ENCODE measurements at places on chromosomes 7 and 10. TPM values are rescaled to one million over a fixed set of nuclear protein-coding genes. Genes with fewer than 3 reads are reported as not detected.

DNA sequence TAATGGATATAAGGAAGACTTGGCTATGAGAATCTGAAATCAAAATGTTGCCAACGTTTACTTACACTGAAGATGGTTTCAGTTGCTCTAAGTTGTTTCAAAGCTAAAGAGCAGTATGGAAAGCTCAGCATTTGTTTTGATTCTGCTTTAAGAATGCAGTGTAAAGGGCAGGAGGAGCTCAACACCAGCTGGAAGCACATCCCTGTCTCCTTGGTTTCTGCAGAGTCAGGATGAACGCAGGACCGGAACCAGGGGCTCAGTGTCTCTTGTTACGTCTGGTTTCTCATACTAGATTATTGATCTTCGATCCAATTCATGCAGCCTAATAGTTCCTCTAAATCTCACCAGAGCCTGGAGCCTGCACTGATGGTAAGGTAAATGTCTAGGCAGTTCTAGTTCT is 24.1 kb downstream of the ZRANB1 start:
- DNase-seq: peak; percentile 56

GRCh38 chr7:53811555-53812079 is 730.6 kb upstream of the VSTM2A start:
- no peak for DNase-seq

GRCh38 chr10:45008524-45009161 is 7.9 kb downstream of the ZNF22 start:
- peak; percentile 96 for DNase-seq

DNA sequence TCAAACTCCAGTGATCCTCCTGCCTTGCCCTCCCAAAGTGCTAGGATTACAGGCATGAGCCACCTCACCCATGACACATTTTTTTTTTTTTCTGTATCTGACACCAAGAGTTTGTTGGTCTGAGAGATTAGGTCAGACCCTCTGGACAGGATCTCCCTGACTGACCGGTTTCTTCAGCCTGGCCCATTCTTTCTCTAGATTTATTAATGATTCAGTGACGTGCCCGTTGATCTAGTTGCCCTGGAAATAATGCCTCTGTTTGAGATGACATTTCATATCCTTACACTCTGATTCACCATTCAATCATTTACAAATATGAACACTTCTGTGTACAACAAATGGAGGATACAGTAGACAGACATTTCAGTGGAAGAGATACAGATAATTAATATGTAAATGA is 1.4 kb upstream of the ZNF212 start:
- no peak for DNase-seq

DNA sequence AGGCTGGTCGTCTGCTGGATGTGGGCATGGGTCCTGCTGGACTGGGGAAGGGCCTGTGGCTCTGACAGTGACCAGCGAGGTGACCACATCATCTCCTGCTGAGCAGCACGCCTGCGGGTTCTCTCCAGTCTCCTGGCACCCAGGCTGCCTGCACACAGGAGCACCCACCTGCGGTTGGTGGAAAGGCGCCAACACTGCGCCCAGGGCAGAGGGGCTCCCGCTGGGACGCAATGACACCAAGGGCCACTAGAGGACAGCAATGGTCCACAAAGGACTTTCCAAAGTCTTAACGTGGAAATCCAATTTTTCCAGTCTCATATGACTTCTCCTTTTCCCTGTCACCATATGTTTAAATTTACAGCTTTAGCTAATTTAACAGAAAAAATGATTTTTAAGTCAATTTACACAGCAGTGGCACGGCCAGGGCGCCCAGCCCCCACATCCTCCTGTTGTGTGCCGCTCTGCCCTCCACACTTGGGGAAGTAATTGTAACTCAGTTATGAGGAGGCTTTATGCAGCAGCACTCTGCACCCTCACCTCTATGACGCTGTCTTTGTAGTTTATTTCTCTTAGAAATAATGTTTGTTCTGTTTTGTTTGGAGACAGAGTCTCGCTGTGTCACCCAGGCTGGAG is 38.1 kb downstream of the CFAP46 start:
- peak; percentile 26 for DNase-seq

GRCh38 chr10:7457478-7458316 is 46.9 kb upstream of the SFMBT2 start:
- DNase-seq: no peak

GRCh38 chr7:111173990-111174389 is 83.1 kb downstream of the LRRN3 start:
- no peak for DNase-seq

DNA sequence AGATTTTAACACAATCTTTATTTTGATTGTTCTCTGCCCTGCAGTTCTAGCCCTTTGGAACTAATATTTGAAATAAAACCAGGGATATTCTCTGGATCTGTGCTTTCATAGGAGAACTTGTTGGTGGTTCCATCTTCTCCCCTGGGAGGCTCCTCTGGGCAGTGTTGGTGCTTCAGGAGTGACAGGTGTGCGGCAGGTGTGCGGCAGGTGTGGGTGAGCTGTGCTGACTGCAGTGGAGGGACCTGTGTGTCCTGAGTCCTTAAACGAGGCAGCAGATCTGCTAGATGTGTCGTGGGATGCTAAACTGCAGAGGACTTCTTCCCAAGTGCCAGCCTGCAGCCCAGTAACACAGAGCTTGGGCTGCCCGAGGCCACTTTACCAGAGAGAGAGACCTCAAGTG is 98.4 kb downstream of the LYZL1 start:
- DNase-seq: no peak

DNA sequence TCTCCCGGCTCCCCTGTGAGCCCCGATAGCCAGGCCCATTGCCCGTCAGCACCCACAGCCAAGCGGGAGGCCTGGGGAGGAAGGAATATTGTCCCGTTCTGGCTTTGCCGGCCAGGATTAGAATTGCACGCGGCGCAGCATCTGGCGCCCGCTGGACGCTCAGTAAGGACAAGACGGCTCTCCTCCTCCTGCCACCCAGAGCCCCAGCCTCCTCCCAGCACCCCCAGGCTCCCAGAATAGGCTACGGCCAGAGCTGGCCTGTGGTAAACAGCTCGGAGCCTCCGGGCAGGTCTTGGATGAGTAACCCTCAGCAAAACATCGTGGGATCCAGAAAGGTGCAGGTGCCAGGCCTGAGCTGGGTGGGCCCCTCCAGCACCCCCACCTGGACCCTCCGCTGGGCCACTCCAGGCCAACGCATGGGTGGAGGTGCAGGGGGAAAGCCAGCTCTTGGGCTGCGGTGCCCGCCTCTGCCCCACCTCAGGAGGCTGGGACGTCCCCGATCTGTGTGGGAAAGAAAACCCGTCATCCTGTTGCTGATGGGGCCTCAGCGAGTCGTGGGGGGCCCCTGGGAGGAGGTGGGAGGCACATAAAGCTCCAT is 5.8 kb upstream of the FAM20C start:
- no peak for DNase-seq

- no peak for DNase-seq
Observed at GRCh38 chr10:110436554-110437350, 61.0 kb upstream of the DUSP5 start.

DNA sequence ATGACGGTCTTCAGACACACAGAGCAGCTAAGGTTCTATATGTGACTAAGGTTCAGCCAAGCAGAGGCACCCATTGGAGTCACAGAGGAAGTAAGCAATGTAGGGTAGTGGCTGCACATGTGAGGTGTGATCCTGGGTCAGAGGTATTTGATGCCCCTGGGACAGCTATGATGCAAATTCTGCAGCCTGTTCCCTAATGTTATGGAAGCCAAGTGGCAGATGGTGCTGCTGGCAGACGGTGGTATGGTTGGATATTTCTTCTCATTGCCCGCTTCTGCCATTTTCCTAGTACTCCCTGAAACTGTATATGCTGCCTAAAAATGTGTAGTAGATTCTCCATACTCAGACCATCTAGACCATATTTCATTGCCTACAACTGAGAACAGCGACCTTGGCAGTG is 7.2 kb downstream of the TAS2R16 start:
- DNase-seq: no peak

DNA sequence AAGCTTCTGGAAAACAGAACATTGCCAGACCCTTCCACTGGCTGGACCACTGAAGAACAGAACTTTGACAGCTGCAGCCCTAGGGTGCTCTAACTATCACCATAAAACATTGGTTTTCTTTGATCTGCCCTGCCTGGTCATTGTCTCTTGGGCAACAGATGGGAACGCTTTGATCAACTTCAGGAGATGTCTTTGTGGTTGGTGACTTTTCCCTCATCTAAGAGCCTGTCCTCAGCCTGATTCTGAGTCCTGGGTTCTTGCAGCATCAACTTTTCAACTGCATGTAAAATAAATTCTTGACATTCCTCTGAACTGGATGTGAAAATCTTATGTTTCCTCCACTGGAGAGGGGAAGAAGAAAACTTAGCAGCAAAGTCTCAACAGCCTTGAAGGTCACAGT is 53.1 kb upstream of the ZNRF2 start:
- DNase-seq: no peak

- DNase-seq: no peak
Observed at GRCh38 chr10:4107285-4107851, 322.4 kb upstream of the KLF6 start.

DNA sequence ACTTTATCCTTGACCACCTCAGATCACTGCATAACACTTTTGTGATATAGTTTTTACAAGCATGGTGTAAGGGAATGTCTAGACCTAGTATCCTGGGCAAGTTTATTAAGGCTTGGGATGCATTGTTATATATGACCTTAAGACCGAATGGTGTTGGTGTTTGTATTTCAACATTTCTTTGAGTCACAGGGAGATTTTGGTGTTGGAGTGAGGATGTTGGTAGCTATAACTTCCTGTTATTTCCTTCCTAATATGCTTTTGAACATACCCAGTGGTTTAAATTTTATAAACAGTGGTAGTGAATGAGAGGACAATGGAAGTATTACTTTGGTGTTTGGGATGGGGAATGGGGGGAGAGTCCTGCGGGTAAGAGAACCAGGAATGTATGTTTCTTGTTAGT is 2.6 kb downstream of the EXOC4 start:
- DNase-seq: no peak

DNA sequence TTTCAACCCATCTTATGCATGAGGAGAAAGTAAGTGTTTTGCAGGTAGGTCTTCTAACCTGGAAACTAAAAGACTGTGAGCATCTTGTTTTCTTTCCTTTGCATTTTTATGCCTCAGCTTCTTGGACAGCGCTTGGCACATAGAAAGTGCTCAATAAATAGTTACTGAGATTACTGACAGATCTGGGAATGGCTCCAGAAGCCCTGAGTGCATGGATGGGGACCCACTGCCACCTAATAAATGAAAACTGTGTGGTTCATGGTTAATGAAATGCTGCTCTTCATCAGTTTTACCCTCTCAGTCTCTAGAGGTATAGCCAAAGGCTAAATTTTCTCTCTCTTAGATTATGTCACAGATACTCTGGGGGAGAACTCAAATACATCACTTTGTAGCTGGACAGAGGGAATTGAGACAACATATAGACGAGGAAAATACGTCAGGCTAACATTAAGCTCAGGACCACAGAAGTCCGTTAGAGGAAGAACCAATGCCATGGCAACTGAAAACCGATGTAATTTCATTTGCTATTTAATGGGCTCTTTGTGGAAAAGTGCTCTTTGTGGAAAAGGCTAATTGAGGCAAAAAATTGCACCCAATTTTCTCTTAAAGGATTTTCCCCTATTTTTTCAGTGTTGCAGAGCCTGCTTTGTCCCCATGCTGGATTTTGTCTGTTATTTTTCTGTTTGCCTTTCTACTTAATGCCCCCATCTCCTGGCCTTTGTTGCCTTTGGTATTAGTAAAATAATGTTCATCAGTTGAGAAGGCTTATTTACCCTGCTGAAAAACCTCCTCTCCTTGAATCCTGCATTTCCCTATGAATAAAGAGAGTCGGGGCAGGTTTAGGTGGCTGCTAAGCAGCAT is 17.8 kb downstream of the ASB4 start:
- no peak for DNase-seq

GRCh38 chr7:122850528-122850927 is 35.7 kb downstream of the CADPS2 start:
- no peak for DNase-seq

DNA sequence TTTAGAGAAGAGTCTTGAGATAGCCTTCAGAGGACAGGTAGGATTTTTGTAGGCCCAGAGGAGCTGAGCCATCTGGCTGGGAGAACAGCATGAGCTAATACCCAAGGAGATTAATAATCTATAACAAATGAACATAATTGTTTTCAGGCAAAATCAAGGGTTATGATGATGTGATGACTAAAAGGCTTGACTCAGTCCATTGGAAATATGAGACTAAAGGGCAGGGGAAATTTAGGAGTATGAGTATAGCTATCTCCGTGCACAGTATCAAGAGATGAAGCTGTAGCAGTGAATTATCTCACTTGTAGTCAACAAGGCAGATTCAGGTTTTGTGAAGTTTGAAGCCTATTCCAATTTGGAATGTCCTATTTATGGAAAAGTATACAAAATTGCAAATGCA is 40.1 kb downstream of the CSTF2T start:
- no peak for DNase-seq

DNA sequence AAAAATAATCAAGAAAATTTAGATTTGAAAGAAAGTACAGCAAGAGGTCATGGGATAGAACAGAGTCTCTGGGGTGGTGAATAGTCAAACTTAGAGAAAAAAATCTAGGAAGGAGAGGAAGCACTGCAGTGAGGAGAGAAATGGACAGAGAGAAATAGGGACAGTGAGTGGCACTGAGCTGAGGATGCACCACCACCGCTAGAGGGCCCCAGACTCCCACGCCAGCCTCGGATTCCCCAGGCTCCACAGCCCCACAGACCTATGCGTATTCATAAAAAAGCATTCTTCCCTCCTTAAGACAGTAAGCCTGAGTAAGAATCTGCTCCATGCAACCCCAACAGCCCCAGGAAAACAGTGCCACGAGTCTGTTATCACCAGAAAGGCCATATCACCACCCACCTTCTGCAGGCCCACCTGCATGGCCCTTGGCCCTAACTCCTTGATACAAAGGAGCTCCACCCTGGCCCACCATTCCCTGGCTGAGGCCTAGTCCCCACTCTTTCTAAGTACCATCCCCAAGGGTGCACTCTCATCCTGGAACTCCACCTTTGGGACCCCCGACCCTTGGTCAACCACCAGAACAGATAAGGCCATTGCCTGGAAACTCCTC is 91.0 kb downstream of the ALOX5 start:
- DNase-seq: peak; percentile 84

Gene HTR5A
- not detected for total RNA-seq

Gene SEMA4G
- total RNA-seq: 3.0 TPM

Gene WNT2
- total RNA-seq: 59.2 TPM

Gene CYP3A7
- total RNA-seq: 0.64 TPM

Gene SYT15B
- total RNA-seq: 39.0 TPM

Gene TSPAN33
- total RNA-seq: 7.3 TPM

Gene NPC1L1
- 0.48 TPM for total RNA-seq

Gene ANKRD16
- total RNA-seq: 7.7 TPM

Gene UNC5B
- total RNA-seq: 23.8 TPM

Gene SPDYE16
- total RNA-seq: not detected

Gene OPN4
- total RNA-seq: not detected

Gene YKT6
- total RNA-seq: 28.4 TPM

Gene ANXA8L1
- total RNA-seq: 18.9 TPM

Gene MAD1L1
- total RNA-seq: 54.9 TPM

All from lung (tissue), 17 donors.